ENCODE measurements at places on chromosomes 3 and 15. TPM values are rescaled to one million over a fixed set of nuclear protein-coding genes. Genes with fewer than 3 reads are reported as not detected.

DNA sequence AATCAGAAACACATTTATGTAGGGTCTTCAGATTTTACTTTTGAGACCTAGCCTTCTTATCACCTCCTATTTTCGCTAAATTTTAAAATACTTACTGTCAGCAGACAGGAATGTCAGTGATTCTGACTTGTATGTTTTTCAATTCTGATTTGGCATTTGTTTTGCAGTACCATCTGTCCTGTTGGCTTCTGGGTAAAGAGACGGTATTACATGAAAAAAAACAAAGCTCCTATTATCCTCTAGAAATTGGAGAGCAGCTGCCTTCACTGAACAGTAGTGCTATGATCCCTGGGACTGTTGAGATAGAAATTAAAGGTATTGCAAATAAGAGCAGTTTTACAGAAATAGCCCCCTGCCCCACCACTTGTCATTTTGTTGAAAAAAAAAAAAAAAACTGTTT is 8.4 kb downstream of the ARMC8 start:
- DNase-seq = no peak

GRCh38 chr3:42036483-42036823 is 54.7 kb upstream of the TRAK1 start:
- no peak for DNase-seq

DNA sequence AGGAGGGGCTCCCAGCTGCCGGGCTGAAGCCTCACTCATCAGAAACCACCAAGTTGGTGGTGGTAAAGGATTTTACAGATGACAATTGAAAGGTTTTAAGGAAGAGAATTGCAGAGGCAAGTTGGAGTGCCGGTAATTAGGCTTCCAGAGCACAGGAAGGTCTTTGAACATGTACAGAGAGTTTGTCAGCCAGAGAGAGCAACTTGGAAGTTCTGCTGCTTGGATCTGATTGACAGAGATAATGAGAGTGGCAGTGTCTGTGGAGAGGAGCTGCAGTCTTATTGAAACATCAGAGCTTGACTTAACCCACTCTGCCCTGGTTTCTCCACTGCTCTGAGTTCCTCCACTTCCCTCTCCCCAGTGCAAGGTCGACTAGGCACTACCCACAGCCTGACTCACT is 448.6 kb downstream of the EPHB1 start:
- no peak for DNase-seq

DNA sequence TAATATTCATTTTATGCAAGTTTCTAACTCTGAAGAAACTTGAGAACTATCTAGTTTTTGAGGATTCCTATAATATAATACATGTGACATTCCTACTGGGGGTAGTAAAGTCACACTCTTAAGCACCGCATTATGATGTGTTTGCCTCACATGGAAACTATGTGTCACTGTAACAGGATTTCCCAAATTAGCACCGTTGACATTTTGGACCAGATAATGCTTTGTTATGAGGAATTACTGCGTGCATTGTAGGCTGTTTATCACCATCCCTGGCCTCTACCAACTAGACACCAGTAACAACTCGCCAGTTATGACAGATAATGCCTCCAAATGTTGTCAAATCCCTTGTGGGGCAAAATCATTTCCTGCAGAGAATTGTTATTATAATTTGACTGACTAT is 267.8 kb downstream of the RAP2B start:
- DNase-seq = no peak

DNA sequence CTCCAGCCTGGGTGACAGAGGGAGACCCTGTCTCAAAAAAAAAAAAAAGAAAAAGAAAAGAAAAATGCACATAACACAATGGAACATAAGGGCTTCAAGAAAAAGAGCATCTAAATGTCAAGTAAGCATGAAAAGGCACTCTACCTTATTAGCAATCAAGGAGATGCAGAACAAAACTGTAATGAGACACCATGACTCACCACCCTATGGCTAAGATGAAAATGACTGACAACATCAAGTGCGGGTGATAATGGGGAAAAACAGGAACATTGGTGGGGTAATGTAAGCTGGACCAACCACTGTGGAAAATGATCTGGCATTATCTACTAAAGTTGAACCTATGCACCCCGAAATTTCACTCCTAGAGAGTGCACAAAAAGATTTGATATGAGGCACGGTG is 19.6 kb upstream of the NSMCE3 start:
- no peak for DNase-seq

CTXN2 gene
- total RNA-seq = 0.06 TPM

- no peak for DNase-seq
These were observed 51.4 kb downstream of the DNAJB8 start for GRCh38 chr3:128415200-128415772.

IQCF5 gene
- total RNA-seq = not detected

NGRN gene
- 91.8 TPM for total RNA-seq

- DNase-seq = no peak
These were observed 134.3 kb downstream of the POLQ start for GRCh38 chr3:121411523-121411922.

CCR1 gene
- total RNA-seq = 4.8 TPM

GRCh38 chr15:51375966-51376640 is 34.6 kb downstream of the GLDN start:
- DNase-seq = no peak

DNA sequence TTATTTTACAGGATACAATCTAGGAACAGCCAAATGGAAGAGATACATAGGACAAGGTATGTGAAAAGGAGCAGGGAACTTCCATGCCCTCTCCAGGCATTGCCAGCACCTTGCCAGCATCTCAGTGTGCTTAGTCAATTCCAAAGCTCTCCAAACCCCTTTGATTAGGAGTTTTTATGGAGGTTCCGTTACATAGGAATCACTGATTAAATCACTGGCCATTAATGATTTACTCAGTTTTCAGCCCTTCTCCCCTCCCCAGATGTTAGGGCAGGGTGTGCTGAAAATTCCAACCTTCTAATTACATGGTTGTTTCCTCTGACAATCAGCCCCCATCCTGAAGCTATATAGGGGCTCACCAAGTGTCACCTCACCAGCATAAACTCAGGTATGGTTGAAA is 11.5 kb downstream of the MYLK start:
- DNase-seq = no peak

DNA sequence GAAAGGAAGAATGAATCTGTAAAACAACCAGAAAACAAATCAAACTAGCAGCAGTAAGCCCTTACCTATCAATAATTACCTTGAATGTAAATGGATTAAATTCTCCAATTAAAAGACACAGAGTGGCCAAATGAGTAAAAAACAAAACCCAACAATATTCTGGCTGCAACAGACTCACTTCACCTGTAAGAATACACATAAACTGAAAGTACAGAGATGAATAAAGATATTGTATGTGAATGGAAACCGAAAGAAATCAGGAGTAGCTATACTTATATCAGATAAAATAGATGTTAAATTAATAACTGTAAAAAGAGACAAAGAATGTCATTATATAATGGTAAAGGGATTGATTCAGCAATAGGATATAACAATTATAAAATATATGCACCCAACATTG is 514.5 kb upstream of the DPPA4 start:
- no peak for DNase-seq

DNA sequence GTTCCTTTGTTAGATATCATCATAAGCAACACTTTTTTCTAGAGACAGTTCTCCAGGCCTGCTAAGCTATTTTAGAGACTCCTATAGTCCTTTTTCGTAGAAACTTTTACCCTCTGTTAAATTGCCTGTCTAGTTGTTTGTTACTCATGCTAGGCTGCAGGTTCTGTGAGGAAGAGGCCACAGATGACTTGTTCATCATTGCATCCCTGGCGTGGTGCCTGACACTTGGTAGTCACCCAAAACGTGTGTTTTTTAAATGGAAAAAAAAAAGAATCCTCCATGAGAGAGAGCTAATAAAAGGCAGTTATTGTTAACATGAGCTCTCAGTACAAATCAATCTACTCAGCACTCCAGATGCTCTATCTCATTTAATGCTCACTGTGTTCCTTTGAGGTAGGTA is 35.1 kb downstream of the CCDC54 start:
- no peak for DNase-seq

DNA sequence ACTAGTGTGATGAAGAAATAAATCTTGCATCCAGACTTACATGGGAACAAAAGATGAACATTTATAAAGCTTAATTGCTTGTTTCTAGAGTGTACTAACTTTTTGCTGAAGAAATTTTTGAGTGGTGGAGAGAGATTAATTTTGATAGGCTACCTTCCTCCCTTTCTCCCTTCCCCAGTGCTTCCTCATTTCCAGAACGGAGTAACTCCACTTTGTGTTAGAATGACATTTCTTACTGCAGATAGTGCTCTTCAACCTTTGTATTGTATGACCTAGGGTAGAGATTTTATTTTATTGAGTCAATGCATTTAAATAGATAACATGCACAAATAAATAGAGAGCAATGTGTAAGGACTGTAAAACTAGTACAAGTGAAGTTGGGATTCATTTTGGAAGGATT is 1.9 kb downstream of the ATP1B3 start:
- DNase-seq = no peak

DNA sequence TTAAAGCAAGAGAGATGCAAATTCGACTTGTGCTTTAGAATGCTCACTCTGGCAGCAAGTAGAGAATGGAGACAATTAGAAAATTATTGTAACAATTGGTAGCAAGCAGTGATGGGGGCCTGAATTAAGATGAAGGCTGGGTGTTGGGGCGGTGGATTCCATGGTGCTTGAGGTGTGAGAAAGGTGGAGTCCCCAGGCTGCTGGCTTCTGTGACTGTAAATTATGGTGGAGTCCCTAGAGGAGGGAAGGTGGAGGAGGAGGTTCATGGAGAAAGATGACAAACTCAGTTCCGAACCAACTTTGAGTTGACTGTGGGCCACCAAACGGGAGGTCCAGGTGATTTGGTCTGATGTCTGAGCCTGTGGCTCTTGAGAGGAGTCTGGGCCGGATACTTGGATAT is 10.7 kb upstream of the SMAD3 start:
- DNase-seq = no peak
